ENCODE measurements at places on chromosomes 13 and 19.

DNA sequence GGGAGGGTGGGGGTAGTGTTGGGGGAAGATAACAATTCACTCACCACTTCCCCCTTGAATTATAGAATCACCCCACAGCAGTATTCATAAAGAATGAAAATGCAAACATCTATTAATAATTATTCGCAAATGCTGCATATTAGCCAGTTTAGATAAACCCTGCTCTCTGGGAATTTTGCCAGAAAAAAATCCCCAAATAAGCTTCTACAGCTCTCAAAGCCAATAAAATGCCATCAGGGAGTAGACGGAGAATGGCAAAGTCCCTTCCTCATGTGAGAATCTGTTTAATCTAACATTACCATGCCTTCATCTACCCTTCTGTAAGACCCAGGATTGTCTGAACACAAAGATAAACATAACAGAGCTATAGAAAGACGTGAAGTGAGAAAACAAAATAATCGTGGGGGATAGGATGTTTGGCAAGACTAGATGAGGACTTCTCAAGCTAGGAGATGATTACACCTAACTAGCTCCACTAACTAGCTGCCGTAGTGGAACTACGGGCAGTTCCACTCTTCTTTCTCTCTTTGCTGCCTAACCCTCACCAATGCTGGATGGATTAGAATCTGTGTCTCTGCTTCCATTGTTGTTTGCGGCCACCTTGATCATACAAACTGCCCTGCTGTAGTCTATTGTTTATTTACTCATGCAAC lies 32.4 kb upstream of the CACNA1A start:
- DNase-seq: no peak

GRCh38 chr13:107461751-107462150 lies 753.6 kb downstream of the LIG4 start:
- DNase-seq: no peak

- no peak for DNase-seq
These were observed 711.4 kb downstream of the DIAPH3 start for GRCh38 chr13:59452189-59452890.

DNA sequence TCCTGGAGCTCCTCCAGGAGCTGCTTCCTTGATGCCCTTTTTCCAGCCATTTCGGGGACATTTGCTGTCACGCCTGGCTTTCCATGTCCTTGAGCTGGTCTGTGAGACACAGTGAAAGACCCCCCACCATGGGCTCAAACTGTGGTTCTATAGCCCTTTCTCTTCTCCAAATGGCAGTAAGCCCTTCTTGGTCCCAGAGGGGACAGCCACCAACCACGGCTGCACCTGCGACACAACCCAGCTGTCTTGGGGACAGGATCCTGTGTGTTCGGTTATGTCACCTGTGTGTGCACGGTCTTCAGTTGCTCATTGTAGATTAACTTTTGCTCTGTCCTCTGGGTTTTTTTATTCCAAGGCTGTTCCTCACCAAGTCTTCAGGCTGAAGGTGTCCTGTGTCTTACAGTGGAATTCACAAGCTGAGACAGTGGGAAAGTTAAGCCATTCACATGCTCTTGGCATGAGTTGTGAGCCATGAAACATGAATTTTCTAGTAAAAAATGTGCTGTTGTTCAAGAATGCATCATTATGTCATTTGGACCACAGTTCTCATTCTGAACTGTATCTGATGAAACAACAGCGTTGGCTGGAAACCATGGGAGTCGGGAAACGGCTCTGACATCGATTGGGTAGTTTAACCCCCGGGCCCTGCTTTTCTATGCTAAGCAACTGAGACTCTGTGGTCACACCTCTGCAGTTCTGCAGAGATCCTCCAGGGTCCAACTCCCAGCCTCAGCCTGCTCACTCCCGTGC lies 129.5 kb upstream of the MCF2L start:
- DNase-seq: no peak

GRCh38 chr13:99191336-99191899 lies 9.2 kb upstream of the UBAC2 start:
- DNase-seq: no peak

- no peak for DNase-seq
These were observed 3.7 kb downstream of the MARCHF2 start for GRCh38 chr19:8416796-8417195.

All from cortex of kidney (tissue), 1 donor.